ENCODE measurements at places on chromosomes 11 and 22.

- DNase-seq = no peak
Observed at GRCh38 chr11:82557274-82557673, 176.4 kb downstream of the FAM181B start.

GRCh38 chr11:63459586-63459985 lies 31.4 kb downstream of the PLAAT5 start:
- DNase-seq = no peak

DNA sequence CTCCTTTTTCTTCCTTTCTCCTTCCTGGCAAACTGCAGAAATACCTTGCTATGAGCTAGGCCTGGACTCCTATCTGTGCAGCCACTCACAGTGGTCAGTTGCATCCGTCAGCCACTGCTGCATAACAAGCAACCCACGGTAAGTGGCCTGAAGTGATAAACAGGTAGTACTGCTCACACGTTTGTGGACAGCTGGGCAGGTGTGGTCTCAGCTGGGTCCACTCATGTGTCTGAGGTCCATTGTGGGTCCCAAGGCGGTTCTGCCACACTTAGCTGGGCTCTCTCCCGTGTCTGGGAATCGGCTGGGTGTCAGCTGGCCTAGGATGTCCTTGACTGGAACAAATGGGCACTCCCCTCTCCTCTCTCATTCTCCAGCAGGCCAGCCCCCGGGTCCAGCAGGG lies 109.3 kb downstream of the BRD1 start:
- no peak for DNase-seq

GRCh38 chr11:3192511-3193372 lies 25.9 kb downstream of the MRGPRG start:
- DNase-seq = no peak

DNA sequence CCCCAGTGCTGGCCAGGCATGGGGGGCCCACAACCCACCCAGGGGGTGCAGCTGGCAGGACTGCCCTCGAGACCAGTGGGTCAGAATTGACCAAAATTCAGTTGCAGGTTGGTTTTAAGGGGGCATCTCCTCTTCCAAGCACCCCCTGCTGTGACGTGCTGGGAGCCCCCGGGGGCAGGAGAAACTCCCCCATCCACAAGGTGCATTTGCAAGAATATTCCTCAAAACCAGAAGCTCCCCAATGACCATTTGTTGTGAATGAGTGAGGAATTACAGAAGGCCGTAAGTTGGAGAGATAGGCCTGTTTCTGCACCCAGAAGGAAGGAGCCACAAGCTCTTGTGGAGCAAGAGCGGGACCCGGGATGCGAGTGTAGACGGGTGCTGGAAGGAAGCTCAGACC lies 414.5 kb downstream of the BRD1 start:
- DNase-seq = no peak

DNA sequence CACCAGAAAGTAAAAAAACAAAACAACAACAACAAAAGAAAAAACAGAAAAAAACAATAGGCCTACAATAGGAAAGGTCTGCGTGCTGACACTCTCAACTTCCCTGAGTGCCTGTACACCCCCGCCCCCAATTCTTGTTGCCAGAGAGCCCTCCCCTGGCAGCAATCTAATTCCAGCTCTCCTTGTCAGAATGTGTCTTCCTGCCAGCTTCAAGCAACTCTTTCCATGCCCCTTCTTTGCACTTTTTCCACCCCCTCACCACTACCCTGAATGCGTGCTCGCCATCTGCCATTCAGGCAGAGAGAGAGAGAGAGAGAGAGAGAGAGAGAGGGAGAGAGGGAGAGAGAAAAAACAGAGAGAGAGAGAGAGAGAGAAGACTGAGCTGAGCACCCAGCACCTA lies 245.0 kb downstream of the KIRREL3 start:
- no peak for DNase-seq

DNA sequence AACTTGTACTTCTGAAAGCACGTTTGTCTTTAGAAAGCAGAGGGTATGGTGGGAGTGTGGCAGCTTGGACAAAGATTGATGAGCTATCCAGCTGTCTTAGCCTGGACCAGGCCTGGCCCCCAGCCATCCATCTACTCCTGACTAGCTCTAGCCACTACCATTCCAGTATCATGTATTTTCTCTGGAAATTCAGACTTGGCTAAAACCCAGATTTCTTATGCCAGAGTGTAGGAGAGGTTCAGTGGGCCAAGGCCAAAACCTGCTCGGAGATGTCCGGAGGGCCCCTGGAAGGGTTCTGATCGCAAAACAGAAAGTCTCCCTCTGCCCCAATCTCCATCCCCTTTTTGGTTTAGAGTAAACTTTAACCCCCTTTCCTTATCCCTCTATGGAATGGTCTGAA lies 24.8 kb upstream of the MTCH2 start:
- DNase-seq = no peak

DNA sequence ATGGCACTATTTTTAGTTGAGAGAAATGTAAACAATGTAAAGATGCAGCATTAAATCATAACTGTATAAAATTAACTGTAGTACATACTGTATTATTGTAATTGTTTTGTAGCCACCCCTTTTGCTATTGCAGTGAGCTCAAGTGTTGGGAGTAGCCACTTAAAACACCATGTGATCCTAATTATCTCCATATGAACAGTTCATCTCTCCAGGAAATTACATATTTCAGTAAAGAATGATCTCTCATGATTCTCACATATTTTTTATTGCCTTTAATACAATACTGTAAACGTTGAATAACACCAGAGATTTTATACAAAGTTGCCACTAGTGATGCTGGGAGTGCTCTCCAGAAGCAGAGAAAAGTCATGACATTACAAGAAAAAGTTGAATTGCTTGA lies 1768.6 kb downstream of the LRRC4C start:
- no peak for DNase-seq

GRCh38 chr11:67627812-67628624 lies 1.7 kb downstream of the NUDT8 start:
- no peak for DNase-seq

All from NCI-H1092 (cell line).